ENCODE measurements at places on chromosomes 11 and 22.

DNA sequence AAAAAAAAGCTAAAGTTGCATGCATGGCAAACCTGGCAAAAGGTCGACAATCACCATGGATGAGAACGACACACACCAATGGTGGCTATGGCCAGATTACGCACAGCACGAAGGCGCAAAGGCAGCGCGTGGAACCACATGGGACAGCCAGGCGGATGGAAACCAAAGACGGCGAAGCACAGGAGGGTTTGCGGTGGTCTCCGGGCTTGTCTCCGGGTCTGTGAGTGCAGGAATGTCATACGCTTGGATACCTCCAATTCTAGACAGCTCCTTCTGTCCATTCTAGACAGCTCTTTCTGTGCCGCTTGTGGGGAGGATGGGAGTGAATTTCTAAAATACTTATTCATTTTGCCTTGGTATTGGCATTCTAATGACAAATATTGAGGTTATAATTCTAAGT lies 685.4 kb downstream of the BRD1 start:
- no peak for DNase-seq

DNA sequence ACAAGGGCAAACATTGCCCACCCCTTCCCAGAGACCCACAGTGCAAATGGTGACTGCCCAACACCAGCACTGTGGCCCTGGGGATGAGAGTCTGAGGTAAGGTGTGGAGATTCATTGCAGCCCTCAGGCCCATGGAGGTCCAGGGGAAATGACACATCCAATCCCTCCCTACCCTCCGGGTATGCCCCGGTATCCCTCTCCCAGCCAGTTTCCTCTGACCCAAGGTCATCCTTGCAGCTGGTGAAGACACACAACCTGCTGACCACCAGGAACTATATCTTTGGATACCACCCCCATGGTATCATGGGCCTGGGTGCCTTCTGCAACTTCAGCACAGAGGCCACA lies 18.9 kb upstream of the UVRAG start:
- no peak for DNase-seq

DNA sequence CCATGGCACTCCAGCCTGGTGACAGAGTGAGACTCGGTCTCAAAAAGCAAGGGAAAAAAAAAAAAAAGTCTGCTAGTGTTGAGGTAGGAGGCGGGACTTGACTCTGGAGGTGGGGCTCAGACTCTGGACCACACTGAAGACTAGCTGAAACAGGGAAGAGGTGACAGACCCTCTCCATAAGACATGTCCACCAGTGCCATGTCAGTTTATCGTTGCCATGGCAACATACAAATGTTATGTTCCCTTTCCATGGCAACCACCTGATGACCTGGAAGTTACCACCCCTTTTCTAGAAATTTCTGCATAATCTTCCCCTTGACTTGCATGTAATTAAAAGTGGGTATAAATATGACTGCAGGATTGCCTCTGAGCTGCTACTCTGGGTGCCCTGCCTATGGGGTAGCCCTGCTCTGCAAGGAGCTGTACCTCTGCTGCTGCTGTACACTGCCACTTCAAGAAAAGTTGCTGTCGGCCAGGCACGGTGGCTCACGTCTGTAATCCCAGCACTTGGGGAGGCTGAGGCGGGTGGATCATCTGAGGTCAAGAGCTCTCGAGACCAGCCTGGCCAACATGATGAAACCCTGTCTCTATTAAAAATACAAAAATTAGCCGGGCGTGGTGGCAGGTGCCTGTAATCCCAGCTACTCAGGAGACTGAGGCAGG lies 55.1 kb downstream of the KIAA1671 start:
- DNase-seq: no peak

GRCh38 chr22:31346733-31347250 lies 646 bp upstream of the PATZ1 start:
- peak; percentile 50 for DNase-seq

DNA sequence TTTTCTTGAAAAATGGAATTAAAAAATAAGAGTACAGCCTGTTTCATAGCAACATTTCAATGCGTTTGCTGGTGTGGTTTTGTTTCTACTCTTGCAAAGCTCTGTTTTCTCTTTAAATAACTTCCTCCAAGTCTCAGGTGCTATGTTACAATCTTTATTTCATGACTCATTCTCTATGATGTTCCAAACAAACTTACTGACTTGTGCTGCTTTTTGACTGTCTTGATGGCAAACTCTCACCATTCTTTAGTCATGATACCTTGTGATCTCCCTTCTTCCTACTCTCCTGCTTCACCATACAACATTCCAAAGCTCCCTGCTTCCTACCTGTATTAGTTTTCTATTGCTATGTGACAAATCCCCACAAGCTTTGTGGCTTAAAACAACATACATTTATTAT lies 166.1 kb downstream of the C11orf91 start:
- no peak for DNase-seq

- DNase-seq: peak; percentile 42
These were observed 442.1 kb downstream of the POTEH start for GRCh38 chr22:16131918-16132317.

- DNase-seq: peak; percentile 12
These were observed 1.9 kb downstream of the POLD4 start for GRCh38 chr11:67351275-67352005.

- no peak for DNase-seq
These were observed 19.7 kb upstream of the FIBIN start for GRCh38 chr11:26974069-26974783.

DNA sequence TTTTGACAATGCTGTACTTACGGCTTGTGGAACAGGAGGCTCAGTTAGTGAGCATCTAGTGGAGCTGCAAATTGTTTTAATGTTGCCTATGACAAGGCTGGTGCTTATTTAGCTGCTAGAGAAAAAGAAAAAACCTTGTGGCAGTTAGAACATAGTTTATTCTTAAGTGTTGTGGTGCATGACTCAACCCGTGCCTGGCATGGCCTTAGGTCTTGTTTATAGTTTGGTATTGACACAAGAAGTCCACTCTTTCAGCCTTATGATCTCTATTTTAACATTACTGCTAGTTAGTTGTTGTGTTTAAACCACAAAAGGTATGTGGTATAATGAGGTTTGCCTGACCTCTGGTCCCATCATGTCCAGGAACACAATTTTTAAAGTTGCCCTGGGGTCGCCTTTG lies 744.6 kb downstream of the FAM181B start:
- no peak for DNase-seq

DNA sequence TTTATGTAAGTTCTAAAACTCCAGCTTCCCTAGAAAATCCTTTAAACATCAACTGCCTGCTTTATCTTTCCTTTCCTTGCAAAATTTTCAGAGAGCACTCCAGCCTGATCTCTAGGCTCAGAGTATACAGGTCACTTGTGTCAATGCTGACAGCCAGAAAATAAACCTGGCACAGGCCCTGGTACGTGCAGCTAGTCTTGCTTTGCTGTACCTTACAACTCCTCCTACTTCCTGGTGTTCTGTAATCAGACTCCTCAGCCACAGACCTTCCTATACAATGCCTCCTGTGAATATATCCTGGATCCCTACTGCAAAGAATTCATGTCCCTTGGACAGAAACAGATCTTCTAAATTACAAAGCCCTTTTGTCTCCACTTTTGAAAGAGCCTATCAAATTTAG lies 24.2 kb upstream of the TMEM123 start:
- no peak for DNase-seq

DNA sequence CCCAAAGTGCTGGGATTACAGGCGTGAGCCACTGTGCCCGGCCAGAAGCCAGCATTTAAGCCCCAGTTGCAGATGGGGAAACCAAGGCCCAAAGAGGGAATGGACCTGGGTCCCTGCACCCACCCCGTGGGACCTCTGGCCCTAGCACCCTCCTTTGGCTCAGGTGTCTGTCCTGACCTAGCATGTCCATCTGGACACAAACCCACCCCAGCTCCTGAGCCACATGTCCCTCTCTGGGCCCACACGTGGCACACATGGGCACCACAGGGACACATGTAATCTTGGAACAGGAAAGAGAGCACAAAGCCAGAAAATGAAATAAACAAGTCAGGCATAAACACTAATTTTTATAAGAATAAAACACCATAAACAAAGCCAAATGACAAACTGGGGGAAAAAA lies 9.6 kb downstream of the GGT5 start:
- DNase-seq: no peak

- DNase-seq: no peak
These were observed 31.3 kb upstream of the ADA2 start for GRCh38 chr22:17250380-17251082.

DNA sequence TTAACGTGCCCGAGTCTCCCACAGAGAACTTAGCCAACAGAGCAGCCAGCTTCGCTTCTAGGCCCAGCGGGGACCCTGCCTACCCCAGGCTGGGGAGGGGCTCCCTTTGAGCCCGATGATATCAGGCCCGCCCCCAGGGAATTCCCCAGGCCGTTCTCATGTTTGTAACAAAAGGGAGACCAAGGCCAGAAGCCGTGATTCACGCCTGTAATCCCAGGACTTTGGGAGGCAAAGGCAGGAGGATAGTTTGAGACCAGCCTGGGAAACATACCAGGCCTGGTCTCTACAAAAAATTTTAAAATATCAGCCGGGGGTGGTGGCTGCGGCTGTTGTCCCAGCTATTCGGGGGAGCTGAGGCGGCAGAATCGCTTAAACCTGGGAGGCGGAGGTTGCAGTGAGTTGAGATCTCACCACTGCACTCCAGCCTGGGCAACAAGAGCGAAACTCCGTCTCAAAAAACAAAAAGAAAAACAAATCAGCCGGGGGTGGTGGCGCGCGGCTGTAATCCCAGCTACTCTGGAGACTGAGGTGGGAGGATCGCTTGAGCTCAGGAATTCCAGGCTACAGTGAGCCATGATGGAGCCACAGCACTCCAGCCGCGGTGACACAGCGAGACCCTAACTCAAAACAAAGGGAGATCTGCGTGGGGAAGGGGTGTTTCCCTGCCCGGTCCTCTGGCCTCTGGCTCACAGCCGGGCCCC lies 1.7 kb downstream of the DRD4 start:
- no peak for DNase-seq

DNA sequence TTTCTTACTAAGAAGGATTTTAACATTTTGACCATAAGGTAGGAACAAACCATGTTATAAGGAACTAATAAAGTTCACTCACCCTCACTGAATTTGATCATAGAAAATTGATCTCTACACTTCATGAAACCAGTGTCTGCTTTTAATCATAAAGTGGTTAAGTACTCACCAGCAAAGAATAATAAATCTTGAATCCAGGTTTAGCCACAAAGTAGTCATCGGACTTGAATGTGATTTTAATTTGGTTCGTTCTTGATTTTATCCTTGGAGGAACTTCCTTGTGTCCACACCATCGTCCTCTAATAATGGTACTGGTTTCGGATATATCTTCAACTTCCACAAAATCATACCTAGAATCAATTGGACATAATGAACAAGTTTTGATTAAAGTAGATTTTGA lies 40.5 kb upstream of the DDI1 start:
- no peak for DNase-seq

DNA sequence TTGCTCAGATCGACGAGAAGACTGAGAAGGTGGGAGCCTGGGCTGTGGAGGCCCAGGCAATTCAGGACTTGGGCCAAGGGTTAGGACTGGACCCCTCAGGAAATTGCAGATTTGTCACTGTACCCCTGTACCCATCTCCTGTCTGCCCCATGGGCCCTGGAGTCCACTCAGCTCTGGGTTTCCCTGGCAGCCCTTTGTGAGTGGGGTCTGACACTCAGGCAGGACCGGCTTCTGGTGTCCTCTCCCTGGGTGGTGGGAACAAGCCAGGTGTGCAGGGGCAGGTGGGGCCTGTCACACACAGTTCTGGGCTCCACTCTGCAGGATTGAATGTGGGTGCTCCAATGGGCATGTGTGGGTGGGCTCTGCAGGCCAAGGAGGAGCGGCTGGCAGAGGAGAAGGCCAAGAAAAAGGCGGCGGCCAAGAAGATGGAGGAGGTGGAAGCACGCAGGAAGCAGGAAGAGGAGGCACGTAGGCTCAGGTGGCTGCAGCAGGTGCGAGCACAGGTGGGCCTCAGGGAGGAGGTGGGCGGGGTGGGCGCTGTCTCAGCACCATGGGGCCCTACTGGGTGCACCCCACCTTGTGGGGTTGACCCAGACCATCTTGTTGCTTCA lies 21.6 kb downstream of the INCENP start:
- no peak for DNase-seq

DNA sequence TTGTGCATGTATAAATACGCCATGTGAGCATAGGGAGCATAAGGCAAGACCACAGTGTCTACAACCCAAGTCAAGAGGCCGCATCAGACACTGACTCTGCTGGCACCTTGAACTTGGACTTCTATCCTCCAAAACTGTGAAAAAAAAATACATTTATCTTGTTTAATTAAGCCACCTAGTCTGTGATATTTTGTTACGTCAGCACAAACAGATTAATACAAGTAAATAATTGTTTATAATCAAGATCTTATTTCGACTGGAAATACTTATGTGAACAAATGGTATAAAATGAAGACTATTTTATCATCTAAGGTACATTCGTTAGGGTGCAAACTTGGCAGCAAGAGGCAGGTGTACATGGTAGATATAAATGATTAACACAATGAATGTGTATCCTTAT lies 599.3 kb upstream of the LRRC4C start:
- no peak for DNase-seq

- DNase-seq: no peak
These were observed 324.4 kb upstream of the B3GAT1 start for GRCh38 chr11:134736251-134736947.

- no peak for DNase-seq
These were observed 29.8 kb downstream of the ARHGAP42 start for GRCh38 chr11:100716838-100717237.

- no peak for DNase-seq
These were observed 199.5 kb downstream of the AASDHPPT start for GRCh38 chr11:106276859-106277436.

DNA sequence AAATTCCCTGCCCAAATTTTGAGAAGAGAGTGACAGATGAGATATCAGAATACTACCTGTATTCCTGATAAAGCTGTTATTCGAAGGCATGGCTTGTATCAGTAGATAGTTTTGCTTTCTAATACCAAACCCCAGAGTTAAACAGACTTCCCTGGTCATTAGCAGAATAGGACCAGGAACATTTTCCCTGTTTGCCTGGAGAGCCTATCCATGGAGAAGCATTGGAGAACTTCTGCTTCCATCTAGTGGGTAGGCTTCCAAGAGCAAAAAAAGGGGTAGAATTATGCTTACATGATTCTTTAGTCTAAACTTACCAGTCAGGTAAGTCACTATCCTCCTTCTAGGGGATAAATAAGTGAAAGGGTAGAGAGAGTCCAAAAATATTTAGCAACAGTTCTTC lies 14.2 kb downstream of the PDE3B start:
- DNase-seq: no peak

GRCh38 chr22:47476231-47476630 lies 713.8 kb downstream of the TBC1D22A start:
- no peak for DNase-seq

DNA sequence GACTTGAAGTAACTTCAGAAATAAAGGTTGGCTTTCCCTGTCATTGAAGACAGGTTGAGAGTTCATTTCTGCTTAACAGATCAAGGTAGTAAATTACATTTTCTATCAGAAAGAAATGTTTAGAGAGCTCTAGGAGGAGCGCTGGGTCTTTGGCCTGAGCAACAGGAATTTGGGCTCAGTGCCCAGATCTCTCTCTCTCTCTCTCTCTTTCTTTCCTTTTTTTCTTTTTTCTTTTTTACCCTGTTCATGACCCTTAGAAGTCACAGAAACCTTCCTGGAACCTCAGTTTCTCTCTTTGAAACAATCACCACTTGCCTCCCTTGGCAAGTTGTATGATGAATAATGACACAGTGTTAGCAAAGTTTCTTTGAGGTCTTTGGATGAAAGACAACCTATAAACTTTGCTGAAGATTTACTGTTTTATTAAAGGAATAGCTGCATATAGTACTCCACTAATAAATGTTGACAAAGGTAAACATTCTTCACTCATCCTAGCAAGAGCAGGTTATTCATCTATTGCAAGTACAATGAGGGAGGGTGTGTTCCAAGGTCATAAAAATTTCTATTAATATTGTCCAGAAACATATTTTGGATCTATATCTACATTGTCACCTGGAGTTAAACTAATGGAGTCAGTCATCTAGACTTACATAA lies 35.5 kb upstream of the RASSF10 start:
- no peak for DNase-seq

All from NCI-H1930 (cell line).